ENCODE measurements at places on chromosomes 7 and 10. TPM values are rescaled to one million over a fixed set of nuclear protein-coding genes. Genes with fewer than 3 reads are reported as not detected.
A peak's percentile ranks its signal among the peaks of the same experiment; 100 is the strongest.

GRCh38 chr10:5735119-5735518, 50.5 kb downstream of the TASOR2 start:
- H3K4me1 ChIP-seq = no peaks in the 10 kb centered on the region
- no peak overlapping the region for H3K27ac ChIP-seq
- peaks cover 23% of the 10 kb centered on the region for H3K36me3 ChIP-seq
- no peaks in the 10 kb centered on the region for H3K27me3 ChIP-seq
- DNase-seq = no peak
- H3K4me3 ChIP-seq = no peak overlapping the region

- peaks cover 11% of the 10 kb centered on the region for H3K4me1 ChIP-seq
- no peaks in the 10 kb centered on the region for H3K36me3 ChIP-seq
- DNase-seq = no peak
- no peak overlapping the region for H3K4me3 ChIP-seq
These were observed 21.3 kb upstream of the IFIT2 start for GRCh38 chr10:89280508-89280907.

DNA sequence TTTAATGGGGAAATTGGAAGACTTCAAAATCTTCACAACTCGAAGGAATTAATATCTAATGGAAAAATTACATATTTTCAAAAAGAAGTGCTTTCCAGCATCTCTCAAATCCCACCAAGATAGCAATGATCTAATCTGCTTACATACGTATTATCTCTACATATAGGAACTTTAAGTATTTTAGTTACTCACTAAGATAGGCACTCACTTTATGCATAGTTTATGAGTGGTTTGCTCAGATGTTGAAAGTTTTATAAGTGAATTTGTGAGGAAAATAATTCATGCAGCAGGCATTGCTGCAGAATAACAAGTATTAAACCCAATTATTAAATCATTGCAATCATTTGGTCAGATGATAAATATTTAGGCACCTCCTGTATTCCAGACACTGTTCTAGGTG, 2.3 kb upstream of the CYTH3 start:
- H3K4me1 ChIP-seq = peaks cover 14% of the 10 kb centered on the region
- H3K36me3 ChIP-seq = no peaks in the 10 kb centered on the region
- no peak overlapping the region for H3K4me3 ChIP-seq
- H3K27ac ChIP-seq = no peak overlapping the region
- no peak for DNase-seq
- H3K27me3 ChIP-seq = peaks cover 15% of the 10 kb centered on the region

GRCh38 chr7:100978300-100978699, 8.9 kb downstream of the MUC12 start:
- no peaks in the 10 kb centered on the region for H3K36me3 ChIP-seq
- H3K4me3 ChIP-seq = no peak overlapping the region
- no peaks in the 10 kb centered on the region for H3K27me3 ChIP-seq
- H3K4me1 ChIP-seq = no peaks in the 10 kb centered on the region
- no peak for DNase-seq
- no peak overlapping the region for H3K27ac ChIP-seq

DNA sequence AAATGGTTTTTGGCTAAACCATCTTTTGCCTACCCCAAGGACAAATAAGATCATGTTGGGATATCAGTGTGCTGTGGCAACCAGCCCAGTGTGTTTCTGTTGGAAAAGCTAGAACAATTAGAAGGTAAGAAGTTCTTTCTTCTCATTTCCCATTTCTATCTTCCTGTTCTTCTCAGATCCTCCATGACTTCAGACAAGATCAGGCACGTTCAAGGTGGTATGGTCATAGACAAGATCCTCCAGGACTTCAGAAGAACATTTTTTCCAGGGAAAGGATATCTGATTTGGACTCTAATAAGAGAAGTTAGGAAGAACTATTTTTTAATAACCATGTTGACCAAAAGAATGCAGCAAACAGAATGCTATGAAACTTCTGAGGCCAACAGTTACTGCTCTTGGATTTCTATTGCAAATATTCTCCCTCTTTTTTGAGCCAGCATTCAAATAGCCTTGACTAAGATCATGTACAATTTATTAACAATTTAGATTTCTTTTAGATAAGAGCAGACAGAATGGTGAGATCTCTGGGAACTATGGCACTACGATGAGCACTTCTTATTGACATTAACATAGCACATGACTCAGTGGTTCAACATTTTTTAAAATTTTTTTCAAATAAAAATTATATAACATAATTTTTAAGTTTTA, 15.9 kb downstream of the HYCC1 start:
- no peaks in the 10 kb centered on the region for H3K27me3 ChIP-seq
- DNase-seq = no peak

DNA sequence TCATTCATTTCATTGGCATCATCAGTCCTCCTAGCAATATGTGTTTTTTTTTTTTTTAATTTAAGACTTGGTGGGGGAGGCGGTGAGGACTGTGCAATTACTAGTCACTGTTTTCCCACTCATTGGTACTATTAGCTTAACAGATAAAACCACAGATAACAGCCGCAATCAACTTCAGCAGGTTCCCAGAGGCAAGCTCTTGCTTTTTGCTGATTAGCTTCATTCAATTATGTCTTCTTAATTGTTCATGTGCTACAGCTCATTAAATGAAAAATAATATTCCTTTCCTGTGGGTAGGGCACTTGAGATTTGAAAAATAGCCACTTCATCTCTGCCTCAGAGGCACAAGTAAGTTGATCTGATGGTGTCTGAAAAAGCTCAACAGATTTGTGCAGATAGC, 215.5 kb downstream of the PCDH15 start:
- H3K36me3 ChIP-seq = no peaks in the 10 kb centered on the region
- DNase-seq = no peak
- no peak overlapping the region for H3K4me3 ChIP-seq
- no peak overlapping the region for H3K27ac ChIP-seq
- no peaks in the 10 kb centered on the region for H3K27me3 ChIP-seq

- H3K4me3 ChIP-seq = no peak overlapping the region
- no peak overlapping the region for H3K27ac ChIP-seq
- no peaks in the 10 kb centered on the region for H3K27me3 ChIP-seq
- no peak for DNase-seq
- no peaks in the 10 kb centered on the region for H3K36me3 ChIP-seq
These were observed 119.4 kb downstream of the VIPR2 start for GRCh38 chr7:159025161-159025779.

DNA sequence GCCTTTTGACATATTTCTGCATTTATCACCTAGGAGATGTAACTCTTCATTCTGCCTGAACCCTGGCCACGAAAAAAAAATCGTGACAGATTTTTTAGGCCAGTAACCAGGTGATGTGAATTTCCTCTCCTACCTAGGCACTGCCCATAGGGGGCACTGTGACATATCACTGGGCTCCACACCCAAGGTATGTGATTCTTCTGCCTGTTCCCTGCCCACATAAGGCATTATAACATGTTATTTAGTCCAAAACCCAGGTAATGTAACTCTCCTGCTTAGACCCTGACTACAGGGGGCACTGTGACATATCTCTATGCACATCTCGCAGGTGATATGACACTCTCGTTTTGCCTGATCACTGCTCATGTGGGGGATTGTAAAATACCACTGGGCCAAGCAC, 29.5 kb upstream of the ZNF107 start:
- no peaks in the 10 kb centered on the region for H3K27me3 ChIP-seq
- no peak overlapping the region for H3K4me3 ChIP-seq
- no peaks in the 10 kb centered on the region for H3K36me3 ChIP-seq

DNA sequence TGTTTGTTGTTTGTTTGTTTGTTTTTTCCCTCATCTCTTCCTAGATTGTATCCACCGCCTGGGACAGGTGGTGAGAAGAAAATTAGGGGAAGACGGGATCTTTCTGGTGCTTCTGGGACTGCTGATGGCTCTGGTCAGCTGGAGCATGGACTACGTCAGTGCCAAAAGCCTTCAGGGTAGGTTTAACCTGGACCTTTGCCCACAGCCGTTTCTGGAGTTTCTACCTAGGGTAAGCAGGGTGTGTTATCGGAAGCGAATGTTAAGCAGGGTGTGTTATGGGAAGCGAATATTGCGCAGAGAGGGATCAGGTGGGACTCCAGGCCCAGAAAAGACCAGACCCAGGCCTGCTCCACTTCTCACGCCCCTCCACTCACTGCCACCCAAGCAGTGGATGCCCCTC, 4.7 kb downstream of the CLCN1 start:
- H3K4me3 ChIP-seq = no peak overlapping the region
- H3K27ac ChIP-seq = no peak overlapping the region
- H3K4me1 ChIP-seq = peaks cover 21% of the 10 kb centered on the region

- peaks cover 31% of the 10 kb centered on the region for H3K27me3 ChIP-seq
- peak overlapping the region; percentile 69 for H3K4me3 ChIP-seq
- no peak overlapping the region for H3K27ac ChIP-seq
- DNase-seq = peak; percentile 52
These were observed 766 bp upstream of the ZMYND11 start for GRCh38 chr10:134247-135131.

- peak; percentile 53 for DNase-seq
- no peaks in the 10 kb centered on the region for H3K36me3 ChIP-seq
These were observed 2.0 kb downstream of the AGAP3 start for GRCh38 chr7:151088019-151088855.

DNA sequence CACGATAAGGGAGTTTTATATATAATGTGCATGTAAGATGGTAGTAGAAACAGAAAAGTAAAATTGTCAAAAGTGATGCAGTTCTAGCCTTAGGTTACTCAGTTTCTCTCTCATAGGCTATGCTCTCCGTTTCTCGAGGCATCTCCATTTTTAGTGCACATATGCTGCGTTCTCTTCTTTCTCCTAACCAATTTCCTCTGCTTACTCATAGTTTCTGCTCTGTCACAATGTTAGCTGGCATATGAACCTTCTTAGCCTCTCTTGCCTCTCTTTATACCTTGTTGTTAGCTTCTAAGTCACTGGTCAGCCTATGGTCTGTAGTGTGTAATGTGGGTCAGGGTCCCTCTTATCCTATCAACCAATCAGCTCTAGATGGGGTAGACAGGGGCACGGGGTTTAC, 280.6 kb upstream of the ETV1 start:
- no peaks in the 10 kb centered on the region for H3K27me3 ChIP-seq
- H3K36me3 ChIP-seq = no peaks in the 10 kb centered on the region
- no peak overlapping the region for H3K27ac ChIP-seq
- no peak for DNase-seq
- H3K4me1 ChIP-seq = peaks cover 25% of the 10 kb centered on the region
- no peak overlapping the region for H3K4me3 ChIP-seq

DNA sequence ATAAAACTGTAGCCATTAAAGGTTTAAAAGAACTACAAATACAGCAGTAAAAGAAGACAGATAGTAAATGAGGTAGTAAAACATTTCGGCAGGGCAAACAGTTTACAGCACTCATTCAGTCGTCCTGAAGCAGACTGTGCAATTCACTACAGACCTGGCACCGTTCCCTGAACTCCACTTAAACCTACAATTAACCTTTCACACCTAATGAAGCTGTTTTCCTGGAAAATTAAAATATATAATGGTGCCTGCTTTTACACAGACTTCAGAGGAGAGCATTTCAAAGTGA, 335.3 kb downstream of the GFRA1 start:
- peaks cover 16% of the 10 kb centered on the region for H3K4me1 ChIP-seq
- H3K27me3 ChIP-seq = no peaks in the 10 kb centered on the region
- no peak overlapping the region for H3K27ac ChIP-seq
- H3K36me3 ChIP-seq = no peaks in the 10 kb centered on the region

DNA sequence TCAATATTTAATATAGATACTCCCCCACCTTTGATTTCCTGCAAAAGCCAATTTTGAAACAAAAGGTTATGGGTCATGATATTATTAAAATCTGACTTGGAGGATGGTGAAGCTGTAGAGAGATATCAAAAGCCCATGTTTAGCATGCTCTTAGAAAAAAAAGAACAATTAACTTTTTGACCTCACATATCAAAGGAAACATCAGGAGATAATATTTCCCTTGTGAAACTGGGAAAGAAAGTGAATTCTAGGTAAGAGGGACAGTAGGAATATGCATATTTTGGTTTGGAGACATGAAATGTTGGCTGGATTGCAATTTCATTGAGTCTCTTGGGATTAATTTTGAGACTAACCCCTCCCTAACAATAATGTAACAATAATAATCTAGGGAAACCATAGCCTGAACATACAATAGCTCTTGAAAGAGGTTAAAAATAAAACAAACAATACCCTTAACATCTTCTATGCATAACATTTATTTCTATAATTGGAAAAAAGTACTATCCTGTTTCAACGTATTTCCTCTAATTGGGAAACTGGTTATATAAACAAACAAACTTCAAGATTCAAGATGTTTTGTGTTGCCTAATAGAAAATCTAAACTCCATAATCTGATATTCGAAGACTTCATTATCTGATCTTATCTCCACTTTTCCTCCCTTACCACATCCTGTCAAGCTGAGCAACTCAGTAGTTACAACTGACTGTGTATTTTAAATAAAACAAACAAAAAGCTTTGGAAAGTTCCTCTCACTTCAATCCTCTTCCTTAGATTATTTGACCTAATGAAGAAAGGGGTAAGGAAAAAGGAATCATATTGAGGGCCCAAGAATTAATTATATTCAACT, 14.8 kb downstream of the TMEM26 start:
- H3K4me3 ChIP-seq = no peak overlapping the region
- no peaks in the 10 kb centered on the region for H3K4me1 ChIP-seq
- DNase-seq = no peak
- H3K27ac ChIP-seq = no peak overlapping the region

DNA sequence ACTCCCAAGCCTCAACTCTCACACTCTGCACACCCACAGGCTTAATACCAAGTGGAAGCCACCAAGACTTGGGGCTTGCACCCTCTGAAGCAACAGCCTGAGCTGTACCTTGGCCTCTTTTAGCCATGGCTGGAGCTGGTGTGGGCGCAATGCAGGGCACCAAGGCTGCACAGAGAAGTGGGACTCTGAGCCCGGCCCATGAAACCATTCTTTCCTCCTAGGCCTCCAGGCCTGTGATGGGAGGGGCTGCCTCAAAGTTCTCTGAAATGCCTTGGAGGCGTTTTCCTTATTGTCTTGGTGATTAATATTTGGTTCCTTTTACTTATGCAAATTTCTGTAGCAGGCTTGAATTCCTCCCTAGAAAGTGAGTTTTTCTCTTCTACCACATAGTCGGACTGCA, 276.6 kb downstream of the PAXIP1 start:
- no peaks in the 10 kb centered on the region for H3K36me3 ChIP-seq
- H3K4me3 ChIP-seq = no peak overlapping the region
- no peak overlapping the region for H3K27ac ChIP-seq
- no peaks in the 10 kb centered on the region for H3K4me1 ChIP-seq

CYP3A4 gene
- polyA plus RNA-seq = not detected

RNF148 gene
- not detected for polyA plus RNA-seq

C10orf88 gene
- polyA plus RNA-seq = 5.6 TPM

OR2A12 gene
- not detected for polyA plus RNA-seq

SYT15 gene
- 1.5 TPM for polyA plus RNA-seq

TLL2 gene
- 2.8 TPM for polyA plus RNA-seq

All from GM23338 (cell line).